RKO (cell line): ENCODE measurements at places on chromosomes 13 and 19.
A peak's percentile ranks its signal among the peaks of the same experiment; 100 is the strongest.

DNA sequence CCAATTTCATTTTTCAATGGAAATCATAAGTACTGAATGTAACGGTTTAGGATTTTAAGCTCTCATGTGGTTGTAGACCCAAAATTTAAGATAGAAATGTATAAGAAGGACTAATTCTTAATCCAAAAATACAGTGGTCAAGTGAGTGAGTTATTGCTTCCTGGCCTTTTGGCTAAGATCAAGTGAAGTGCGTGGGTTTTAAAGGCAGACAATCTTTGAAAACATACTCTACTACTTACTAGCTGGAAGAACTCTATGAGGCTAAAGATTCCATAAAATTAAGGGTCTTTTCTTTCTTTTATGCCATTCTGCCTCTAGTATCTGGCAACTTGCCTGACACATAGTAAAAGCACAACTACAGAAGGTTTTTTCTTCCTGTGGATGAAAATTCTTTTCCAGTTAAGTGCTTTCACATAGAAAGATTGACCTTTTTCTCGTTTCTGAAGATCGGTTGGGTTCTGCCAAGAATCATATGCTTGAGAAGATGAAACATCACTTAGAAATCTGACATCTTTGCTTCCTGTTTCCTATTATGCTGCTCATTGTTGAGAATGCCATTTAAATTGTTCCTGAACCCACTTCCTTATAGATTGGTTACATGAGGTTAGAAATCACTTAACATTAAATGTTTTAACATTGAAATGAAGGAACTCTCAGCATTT lies 26.4 kb upstream of the SCEL start:
- peak; percentile 11 for DNase-seq

GRCh38 chr13:50401049-50401505 lies 385.8 kb downstream of the KCNRG start:
- DNase-seq: peak; percentile 10

DNA sequence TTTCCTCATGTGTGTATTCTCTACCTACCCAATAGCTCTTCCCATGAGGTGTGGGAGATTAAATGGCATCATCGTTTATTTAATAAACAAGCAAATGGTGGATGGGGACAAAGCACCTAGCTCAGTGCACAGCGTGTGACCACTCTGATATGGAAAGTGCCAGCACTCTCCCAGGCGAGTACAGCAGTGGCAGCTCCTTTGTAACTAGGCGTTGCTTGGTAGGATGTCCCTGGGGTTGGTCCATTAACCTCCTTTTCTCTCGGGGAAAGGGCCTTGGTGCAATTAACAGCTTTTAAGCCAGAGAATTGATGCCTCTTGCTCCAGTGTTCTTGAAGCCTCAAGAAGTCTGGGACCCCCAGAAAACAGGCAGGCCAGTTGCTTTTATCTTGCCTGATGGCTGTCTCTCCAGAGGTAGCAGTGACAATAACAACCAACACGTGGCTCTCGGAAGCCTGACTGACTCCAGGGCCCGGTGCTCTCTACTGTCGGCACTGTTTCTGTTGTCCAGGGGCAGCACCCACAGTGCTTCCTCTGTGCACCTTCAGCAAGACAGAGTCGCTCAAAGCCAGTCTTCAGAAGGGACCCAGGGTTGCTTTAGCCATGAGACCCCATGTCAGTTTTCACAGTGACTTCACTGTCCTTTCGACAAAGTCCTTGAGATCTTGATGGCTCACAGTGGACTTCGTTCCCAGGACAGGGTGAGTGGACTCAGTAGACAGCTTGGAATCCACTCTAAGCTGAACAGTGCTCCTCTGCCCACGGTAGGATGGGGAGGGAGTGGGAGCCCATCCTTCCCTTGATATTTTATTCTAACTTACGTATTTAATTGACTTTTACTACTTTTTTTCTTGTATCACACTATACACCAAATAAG lies 33.9 kb upstream of the NPAS1 start:
- DNase-seq: no peak

- DNase-seq: no peak
Observed at GRCh38 chr13:32535748-32536147, 2.8 kb downstream of the N4BP2L2 start.

DNA sequence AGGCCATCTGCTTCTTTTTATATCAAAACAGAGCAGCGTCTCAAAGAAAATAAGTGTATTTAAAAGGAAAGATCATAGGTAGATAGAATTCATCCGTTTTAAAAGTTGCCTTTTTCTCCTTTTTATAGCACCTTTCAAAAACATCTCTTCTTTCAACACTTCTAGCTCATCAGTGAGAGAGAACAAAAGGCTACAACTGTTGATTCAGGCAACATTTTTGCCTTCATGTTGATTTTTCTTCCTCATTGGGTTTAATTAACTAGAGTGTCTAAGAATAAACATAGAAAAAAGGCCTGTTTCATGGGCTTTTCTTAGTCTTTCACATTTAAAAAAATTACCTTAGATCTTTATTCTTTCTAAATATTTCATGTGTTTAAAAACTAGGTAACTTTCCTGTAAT lies 13.6 kb downstream of the COL4A2 start:
- no peak for DNase-seq

- DNase-seq: no peak
Observed at GRCh38 chr13:42894765-42895243, 97.2 kb downstream of the EPSTI1 start.

- no peak for DNase-seq
Observed at GRCh38 chr19:38209152-38209551, 14.9 kb downstream of the DPF1 start.

- no peak for DNase-seq
Observed at GRCh38 chr13:42707586-42707985, 73.8 kb upstream of the FAM216B start.

- DNase-seq: peak; percentile 99
Observed at GRCh38 chr19:38657633-38658222, 10.3 kb downstream of the ACTN4 start.

DNA sequence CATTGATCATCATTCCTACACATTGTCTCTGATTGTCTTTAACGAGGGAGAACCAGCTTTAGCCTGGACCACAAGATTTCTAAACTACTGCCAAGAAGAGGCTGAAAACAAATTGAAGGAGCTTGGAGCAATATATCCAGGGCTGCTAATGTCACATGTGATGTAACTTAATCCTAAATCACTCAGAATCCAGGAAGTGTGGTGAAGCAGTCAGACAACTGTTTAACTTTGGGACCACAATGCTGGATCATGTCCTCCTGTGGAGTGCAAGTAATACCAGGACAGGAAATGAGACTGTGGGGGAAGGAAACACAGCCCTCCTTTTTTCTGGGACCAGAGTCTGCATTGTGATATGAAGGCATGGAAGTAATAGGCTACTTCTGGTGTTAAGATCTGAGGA lies 430.2 kb downstream of the KCTD12 start:
- no peak for DNase-seq

DNA sequence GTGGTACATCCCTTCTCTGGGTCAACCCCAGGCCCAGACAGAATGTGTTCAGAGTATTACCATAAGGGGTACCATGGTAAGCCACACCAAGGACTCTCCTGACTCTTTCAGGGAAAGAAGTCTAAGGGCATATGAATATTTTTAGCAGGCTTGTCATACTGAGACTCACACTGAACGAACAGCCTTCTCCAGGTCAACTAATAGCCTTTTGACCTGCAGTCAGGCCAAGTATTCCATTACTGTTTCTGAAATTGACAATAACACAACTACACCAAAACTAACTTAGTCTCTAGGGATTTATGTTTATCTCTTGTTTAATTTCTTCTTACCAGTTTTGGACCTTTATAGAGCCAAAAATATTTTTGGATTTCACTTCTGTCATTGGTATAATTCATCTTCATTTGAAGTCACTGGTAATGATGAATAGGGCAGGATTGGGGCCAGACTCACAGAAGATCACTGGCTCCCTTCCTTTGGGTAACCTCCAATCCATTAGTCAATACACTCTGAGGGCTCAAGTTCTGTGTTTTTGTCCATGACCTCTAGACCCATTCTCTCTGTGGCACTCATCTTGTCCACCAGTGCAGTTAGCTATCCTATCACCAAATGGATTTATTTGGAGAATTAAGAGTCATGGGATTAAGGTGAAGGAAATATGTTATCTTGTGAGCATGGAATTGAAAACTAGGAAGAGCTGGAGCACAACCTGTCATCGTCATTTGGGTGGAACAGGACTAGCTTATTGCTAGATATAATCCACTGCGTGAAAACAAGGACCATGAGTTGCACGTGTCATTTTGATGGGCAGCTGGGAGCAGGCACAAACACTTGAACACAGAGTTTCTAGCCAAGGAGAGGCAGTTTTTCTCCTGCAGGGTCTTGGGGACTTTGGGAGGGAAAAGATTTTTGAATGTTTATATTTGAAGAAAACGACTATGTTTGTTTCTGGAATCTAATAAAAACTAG lies 313.3 kb downstream of the DCLK1 start:
- DNase-seq: no peak

GRCh38 chr13:57760951-57761350 lies 129.4 kb downstream of the PCDH17 start:
- DNase-seq: no peak

GRCh38 chr13:40017662-40018262 lies 362.3 kb downstream of the COG6 start:
- DNase-seq: no peak

DNA sequence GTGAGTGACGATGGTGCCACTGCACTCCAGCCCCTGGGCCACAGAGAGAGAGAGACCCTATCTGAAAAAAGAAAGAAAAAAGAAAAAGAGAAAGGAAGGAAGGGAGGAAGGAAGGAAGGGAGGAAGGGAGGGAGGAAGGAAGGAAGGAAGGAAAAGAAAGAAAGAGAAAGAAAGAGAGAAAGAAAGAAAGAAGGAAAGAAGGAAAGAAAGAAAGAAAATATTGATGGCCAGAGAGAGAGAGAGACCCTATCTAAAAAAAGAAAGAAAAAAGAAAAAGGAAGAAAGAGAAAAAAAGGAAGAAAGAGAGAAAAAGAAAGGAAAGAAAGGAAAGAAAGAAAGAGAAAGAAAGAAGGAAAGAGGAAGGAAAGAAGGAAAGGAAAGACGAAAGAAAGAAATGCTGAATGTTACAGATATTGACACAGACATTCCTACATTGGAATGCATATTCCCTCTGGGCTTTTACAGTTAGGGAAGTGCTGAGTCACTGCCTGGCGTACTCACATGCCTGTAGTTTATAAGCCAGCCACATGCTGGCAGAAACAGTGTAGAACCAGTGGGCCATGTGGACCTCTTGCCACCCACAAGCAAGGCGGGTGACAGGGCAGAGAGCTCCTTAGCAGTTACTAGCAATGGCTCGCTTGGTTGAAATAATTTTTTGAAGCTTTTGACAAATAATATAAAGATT lies 34.6 kb upstream of the SLC46A3 start:
- DNase-seq: peak; percentile 81

DNA sequence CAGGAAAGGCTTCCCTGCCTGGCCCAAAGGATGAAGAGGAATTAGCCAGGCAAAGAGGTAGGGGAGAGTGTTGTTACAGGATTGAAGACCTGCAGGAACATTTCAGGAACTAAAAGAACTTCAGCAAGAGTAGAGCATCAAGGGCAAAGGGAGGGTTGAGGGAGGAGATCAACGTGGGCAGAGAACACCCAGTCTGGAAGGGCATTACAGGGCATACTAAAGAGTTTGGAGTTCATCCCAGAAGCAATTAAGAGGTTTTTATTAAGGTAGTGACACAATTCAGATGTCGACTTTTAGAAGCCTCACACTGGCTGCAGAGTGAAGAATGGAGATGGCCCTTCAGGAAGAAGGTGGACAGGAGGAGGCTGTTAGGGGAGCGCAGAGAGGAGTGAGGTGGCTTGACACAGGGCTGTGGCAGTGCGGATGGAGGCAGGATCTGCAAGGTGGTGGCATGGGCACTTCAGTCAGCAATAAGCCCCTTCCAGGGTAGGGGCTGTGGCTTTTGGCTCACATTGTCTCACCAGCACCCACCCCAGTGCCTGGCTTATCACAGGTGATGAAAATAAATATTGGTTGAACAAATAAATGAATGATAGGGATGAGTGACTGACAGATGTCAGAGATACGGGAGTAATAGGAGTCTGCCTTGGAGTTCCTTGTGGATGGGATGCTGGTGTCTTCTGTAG lies 24.9 kb downstream of the TEX26 start:
- no peak for DNase-seq

DNA sequence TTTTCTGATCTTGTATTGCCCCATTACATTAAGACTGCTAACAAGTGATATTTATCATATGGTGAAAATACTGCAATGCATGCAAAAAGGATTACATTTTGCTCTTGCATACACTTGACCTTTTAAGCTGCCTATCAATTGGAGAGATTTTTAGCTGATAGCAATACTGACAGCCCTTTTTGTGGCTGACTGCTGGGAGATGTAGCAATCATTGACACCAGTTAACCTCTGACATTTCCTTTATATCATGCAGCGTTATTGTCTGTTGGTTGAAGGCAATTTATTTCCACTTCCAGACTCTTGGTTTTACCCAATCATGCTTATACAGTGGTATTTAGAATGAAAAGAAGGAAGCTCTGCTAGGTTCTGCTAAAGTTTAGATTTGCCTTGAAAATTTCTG lies 364.0 kb downstream of the LMO7 start:
- no peak for DNase-seq

DNA sequence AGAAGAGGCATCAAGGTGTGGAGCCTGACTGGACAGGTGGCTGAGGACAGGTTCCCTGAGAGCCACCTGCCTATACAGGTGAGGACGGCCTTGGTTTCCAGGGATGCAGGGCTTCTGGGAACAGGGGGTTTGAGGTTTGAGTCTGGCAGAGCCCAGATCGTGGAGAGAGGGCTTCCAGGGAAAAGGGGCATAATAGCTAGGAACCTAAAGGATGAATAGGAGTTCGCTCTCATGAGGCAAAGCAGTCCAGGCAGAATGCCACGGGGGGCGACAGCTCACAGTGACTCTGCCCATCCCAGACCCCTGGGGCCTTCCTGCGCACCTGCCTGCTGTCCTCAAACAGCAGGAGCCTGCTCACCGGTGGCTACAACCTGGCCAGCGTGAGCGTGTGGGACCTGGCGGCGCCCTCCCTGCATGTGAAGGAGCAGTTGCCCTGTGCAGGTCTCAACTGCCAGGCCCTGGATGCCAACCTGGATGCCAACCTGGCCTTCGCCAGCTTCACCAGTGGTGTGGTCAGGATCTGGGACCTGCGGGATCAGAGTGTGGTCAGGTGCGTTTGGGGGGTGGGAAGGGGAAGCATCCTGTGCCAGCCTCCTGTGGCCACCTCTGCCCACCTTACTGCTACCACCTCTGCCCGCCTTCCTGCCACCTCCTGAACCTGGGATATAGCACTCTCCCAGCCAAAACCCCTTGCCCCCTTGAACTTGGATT lies 12.0 kb downstream of the TLE6 start:
- no peak for DNase-seq

DNA sequence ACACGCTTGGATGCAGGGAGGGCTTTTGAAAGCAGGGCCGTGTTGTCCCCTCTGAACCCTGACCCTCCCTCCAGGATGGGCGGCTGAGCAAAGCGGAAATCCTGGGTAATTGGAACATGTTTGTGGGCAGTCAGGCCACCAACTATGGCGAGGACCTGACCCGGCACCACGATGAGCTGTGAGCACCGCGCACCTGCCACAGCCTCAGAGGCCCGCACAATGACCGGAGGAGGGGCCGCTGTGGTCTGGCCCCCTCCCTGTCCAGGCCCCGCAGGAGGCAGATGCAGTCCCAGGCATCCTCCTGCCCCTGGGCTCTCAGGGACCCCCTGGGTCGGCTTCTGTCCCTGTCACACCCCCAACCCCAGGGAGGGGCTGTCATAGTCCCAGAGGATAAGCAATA lies 15.2 kb downstream of the RCN3 start:
- no peak for DNase-seq
